GM20000 (cell line): ENCODE measurements at places on chromosomes 4 and X.
A peak's percentile ranks its signal among the peaks of the same experiment; 100 is the strongest.

DNA sequence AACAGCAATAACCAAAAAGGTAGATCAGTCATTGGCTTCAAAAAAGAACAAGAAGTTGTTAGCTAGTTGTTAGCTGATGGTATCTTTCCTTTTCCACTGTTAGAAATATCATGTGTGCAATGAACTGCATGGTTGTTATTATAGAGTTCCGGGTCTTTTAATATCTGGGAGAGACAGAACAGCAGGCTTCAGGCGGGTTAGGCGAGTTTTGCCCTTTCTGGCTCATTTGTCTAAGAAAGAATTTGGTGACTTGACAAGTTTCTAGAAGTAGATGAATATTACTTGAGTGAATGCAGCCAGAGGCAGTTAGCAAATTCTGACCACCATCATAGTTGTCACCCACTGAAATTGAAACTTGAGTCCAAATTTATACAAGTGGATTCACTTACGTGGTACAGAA lies 88.9 kb upstream of the MID1 start:
- no peak for DNase-seq

- no peak for DNase-seq
Measured at GRCh38 chr4:6727943-6728250, 11.9 kb downstream of the BLOC1S4 start.

- no peak for DNase-seq
Measured at GRCh38 chrX:108439961-108440696, 491 bp downstream of the COL4A5 start.

DNA sequence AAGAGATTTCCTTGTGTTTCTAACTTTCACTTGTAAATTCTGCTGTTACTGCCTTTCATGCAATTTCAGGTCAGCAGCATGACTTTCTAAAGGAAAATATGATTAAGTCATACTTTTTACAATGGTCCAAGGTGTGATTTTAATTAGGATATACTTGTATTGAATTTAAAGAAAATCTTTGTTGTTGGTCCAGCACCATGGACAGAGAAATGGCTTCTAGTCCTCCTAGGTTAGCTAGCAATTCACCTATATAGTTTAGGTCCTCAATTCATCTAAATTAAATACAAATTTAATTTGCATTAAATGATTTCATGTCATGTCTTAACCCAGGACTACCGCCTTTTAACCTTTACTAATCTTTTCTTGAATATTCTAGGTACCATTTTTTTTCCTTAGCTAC lies 304.9 kb upstream of the RPS6KA3 start:
- DNase-seq, result no peak

DNA sequence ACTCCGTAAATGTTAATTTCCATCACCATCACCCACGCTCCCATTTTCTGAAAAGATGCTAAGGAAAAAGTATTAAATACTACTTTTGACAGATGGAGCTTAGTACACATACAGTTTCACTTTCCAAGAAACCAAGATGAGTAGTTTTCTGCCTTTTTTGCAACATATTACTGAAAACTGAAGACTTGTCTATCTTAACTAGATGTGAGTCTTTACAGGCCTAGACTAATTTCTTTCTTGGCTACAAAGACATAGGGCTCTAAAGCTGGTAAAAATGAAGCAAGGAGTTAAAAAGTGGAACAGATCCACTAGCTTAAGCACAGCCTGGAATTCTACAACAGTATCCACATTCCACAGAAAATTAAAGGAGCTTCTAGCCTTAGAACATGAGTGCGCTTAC lies 68.2 kb downstream of the ATP11C start:
- DNase-seq, result no peak

DNA sequence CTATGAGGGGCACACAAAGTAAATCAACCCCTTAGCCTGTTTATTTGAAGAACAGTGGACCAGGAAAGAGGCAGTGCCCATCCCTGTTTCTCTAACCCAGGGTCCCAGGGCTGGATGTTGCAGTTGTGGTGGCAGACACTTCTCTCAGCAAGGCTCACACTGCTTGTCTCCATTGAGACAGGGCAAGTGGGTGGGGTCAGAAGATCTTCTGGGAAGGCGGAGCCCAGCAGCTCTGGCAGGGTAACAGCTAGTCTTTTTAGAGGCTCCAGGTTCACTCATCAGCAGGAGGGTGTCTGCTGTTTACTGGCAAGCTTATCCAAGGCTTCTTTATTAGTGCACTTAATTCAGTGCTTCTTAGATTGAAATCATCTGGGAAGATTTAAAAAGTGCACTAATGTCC lies 659.8 kb upstream of the DIPK2B start:
- DNase-seq, result no peak

DNA sequence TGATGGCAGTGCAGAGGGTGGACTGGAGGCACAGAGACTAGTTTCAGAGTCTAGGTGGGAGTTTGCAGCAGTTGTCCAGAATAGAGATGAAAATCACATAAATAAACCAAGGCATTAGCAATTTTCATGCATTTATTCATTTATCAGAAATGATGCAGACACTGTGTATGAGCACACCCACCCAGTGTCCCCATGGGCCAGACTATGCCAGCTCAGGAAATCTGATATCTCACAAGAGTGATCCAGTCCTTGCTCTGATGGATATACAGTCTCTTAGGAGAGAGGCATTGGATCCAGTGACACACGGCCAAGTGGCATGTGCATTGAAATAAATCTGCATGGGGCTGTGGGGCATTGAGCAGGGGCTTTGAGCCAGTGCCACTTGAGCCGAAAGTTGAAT lies 228.2 kb downstream of the FRMPD4 start:
- DNase-seq, result no peak

DNA sequence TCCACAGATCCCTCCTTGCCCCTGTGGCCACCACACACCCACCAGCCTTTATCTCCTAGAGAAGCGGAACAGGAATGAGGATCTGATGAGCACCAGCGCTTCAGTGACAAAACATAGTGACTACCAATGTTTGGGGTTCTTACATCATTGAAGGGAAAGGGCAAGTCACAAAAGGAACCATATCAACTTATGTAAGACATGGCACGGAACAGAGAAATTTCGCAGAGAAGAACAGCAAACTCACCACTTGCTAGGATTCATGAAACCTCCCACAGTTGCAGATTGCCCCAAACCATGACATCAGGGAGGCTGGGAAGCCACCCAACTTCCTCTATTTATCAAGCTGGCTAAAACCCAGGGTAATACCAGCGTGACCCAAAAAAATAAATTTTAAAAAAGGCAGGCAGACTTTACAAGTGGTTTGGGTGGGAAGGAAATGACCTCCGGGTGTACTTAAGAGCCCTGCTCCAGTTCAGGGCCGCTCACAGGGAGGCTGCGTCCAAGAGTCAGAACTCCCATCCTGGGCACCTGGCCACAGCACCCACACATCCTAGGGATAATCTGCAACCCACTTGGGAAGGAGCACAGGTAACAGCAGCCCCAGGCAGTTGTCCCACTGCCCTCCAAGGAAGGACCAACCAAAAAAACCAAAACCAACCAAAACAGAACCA lies 36.0 kb downstream of the ADGRG2 start:
- DNase-seq, result no peak

GRCh38 chr4:88681209-88681608 lies 16.4 kb downstream of the NAP1L5 start:
- DNase-seq, result no peak

GRCh38 chr4:86307432-86307831 lies 52.4 kb downstream of the MAPK10 start:
- DNase-seq, result no peak

GRCh38 chr4:25246680-25247611 lies 13.1 kb downstream of the PI4K2B start:
- peak; percentile 19 for DNase-seq

DNA sequence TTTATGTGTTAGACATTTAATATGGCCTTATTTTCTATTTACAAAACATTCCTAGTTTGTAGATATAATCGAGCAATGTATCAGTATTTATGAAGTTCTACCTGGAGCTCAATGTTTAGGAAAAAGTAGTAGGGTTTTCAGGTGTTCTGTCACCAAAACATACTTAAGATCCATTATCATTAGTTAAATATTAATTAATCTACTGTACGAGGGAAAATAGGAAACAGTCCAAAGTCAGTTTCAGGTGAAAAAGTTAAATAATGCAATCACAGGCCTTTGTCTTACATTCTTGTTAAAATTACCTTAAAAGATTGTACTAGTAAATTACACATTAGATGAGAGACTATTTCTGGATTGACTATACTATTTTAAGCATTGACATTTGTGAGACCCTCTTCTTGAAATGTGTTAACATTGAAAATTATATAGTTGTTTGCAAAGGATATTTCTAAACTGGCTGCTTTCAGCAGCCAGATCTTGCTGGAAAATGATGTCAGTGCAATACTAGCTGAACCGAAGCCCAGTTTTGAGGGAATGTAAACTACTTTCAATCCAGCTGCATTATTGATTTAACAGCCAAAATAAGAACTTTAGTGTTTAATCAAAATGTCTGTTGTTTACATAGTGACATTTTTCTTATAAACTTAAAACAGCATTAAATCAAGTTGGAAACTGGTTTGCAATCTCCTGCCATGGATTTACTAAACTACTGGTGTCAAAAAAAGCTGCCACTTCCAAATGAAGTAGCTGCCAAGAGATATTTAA lies 19.3 kb downstream of the GUCY1B1 start:
- DNase-seq, result no peak

DNA sequence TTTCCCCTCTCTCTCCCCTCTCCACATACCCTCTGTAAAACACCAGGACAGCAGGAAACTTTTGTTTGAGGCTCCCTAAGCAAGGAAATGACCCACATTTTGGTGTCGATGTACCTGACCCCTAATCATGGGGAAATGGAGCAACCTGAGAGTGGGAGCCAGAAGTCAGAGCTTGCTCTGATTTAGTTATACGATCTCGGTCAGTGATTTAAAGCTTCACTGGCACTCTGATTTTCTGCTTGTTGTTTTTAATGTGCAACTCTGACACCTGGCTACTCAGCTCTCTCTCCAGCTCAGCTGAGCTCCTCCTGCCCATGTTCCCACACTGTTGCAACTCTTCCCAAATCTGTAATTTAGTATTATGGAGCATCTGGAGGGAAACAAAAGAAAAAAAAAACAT lies 408.6 kb downstream of the ADAM29 start:
- no peak for DNase-seq

- DNase-seq, result peak; percentile 87
Measured at GRCh38 chr4:76301068-76301774, 5.3 kb upstream of the STBD1 start.

GRCh38 chrX:6228720-6229119 lies at the start of gene NLGN4X:
TSS of gene NLGN4X (minus strand) at chrX:6228867. CDS start at chrX:6151466, 77,401 bp downstream.
- DNase-seq, result no peak

- no peak for DNase-seq
Measured at GRCh38 chrX:135345107-135345589, 35.9 kb downstream of the ETDC start.

- no peak for DNase-seq
Measured at GRCh38 chrX:119145241-119145653, 17.6 kb upstream of the KIAA1210 start.

- DNase-seq, result no peak
Measured at GRCh38 chrX:69614886-69615285, 1.0 kb upstream of the EDA start.

DNA sequence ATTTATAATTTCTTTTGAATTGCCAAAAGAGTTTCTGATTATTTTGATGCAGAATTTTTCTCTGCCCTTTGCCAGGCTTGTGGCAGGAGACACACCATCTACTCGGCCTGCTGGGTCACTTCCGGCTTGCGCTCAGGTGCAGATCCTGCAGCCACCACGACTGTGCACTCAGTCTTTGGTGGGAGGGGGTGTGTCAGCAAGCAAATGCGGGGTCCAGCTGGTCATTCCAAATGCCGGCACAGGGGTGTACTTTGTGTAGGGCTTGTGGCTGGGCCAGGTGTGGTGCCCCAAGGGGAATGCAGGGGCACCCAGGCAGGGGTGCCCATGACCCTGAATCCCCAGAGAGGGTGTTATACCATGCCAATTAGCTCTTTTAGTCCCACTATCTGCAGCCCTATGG lies 673.0 kb downstream of the TLL1 start:
- no peak for DNase-seq
